Stimulated activated CD4-positive, alpha-beta T cell treated with anti-CD3 and anti-CD28 coated beads, Interleukin-2, amount 100 ng/mL, for 4 hours (primary cell): ENCODE measurements at places on chromosomes 7 and 10.
A peak's percentile ranks its signal among the peaks of the same experiment; 100 is the strongest.

- no peak for DNase-seq
These were observed 274 bp downstream of the PITX3 start for GRCh38 chr10:102241032-102241443.

GRCh38 chr10:129685271-129685670 is 218.2 kb downstream of the MGMT start:
- no peak for DNase-seq

GRCh38 chr7:92790992-92791391 is 45.4 kb downstream of the CDK6 start:
- DNase-seq: no peak

DNA sequence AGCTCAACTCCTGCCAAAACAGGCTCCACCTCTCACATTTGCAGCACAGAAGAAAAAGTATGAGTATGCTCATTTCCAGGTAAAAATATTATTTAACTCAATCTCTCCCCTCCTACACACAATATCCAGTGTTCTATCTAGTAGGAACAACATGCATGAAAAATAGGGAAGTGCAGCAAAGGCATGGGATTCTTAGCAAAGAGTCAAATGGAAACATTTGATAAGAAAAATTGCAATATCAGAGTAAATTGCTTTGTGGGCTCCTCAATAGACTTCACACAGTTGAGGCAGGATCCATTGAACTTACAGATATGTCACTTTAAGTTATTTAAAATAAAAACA is 150.9 kb downstream of the ANK3 start:
- DNase-seq: no peak

DNA sequence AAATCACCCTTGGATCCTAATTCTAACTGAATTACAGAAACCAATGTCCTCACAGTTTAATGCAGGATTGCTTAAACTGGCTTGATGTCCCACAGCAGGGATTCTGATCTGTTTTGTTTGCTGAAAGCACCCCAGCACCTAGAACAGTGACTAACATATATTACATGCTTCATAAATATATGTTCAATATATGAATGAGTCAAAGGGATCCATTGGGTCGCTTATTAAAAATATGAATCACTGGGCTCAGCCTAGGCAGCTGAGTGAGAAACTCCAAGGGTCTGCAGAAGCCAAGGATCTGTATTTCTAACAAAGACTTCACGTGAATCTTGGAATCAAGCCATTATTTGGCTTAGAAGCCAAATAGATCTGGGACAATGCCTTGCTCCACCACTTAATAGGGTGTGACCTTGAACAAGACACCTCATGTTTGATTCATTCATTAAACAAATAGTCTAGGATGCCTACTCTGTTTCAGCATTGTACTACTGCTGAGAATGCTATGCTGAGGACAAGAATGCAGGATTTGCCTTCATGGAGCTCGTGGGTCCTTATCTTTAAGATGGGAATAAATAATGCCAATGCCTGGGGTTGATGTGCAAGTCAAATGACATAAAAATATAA is 103.4 kb upstream of the DLX6 start:
- no peak for DNase-seq

GRCh38 chr7:131170440-131171271 is 157.0 kb upstream of the MKLN1 start:
- DNase-seq: no peak

GRCh38 chr7:7103343-7104313 is 78.7 kb upstream of the C1GALT1 start:
- DNase-seq: peak; percentile 2
